ENCODE measurements at places on chromosomes 2 and 18.

DNA sequence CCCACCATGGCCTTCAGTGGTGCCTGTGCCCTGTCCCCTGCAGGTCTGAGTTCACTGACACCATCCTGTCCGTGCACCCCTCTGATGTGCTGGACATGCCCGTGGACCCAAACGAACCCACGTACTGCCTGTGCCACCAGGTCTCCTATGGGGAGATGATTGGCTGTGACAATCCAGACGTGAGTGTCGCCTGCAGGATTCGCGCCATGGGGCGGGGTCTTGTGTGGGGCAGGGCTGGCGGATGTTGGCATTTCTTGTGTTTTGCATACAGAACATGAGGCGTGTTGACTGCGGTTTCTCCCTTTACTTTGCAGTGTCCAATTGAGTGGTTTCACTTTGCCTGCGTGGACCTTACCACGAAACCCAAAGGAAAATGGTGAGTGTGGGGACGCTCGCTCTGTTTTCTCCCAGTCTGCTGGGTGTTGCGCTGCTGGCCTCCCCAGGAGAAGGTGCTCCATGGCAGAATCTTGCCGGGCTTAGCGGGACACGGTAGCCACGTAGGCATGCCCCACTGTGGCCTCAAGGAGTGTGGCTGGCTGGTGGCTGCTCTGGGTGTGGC, 11.5 kb upstream of the D2HGDH start:
- DNase-seq = no peak

GRCh38 chr2:156054983-156055382, 277.5 kb downstream of the NR4A2 start:
- no peak for DNase-seq

GRCh38 chr2:9221223-9221622, 14.6 kb downstream of the ASAP2 start:
- DNase-seq = no peak

DNA sequence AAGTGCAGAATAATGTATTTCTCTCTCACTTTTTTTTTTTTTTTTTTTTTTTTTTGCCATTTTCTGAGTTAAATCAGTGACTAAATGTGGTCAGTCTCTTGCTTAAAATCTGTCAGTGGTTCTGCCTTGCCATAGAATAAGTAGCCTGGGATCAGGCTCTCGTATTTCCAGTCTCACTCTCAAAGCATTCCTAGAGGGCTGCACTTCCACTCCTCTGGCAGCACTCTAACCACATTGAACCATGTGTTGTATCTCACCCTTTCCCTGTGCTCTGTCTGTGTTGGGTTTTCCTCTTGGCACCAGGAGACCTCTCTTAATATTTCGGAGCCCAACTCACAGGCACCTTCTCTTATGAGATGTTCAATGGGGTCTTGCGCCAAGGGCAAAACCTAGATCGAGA, 304.4 kb downstream of the CTNNA2 start:
- DNase-seq = no peak

GRCh38 chr18:5710235-5710634, 166.4 kb upstream of the EPB41L3 start:
- no peak for DNase-seq

GRCh38 chr2:191637182-191638078, 40.5 kb upstream of the NABP1 start:
- peak; percentile 52 for DNase-seq

Data from hepatocyte (in vitro differentiated cells).